Left renal cortex interstitium (tissue), 4 donors: ENCODE measurements at places on chromosomes 7 and 10.

DNA sequence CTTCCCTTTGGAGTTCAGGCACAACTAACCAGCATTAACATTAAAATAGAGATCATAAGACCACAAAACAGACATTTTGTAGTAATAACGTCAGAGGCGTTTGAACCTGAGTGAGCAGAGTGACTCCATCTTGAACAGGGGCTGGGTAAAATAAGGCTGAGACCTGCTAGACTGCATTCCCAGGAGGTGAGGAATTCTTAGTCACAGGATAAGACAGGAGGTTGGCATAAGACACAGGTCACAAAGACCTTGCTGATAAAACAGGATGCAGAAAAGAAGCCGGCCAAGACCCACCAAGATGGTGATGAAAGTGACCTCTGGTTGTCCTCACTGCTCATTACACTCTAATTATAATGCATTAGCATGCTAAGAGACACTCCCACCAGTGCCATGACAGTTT lies 493.2 kb upstream of the AUTS2 start:
- no peak for DNase-seq

DNA sequence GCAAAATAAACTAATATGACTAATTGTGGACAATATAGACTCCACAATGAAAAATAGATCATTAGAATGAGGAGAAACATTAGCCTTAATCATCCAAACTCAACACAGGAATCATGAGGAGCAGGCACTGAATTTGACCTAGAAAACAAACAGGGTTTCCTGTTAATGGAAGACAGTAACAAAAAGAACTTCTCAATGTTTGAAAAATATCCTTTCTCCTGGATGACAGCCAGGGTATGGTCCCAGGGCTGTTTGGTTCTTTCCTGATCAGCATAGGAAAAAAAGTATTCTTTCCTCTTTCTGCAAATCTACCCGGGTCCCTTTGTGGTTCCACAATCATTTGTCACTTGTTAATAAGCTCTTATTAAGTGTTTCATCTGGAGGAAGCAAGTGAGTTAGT lies 145.3 kb upstream of the SVIL start:
- DNase-seq: no peak

DNA sequence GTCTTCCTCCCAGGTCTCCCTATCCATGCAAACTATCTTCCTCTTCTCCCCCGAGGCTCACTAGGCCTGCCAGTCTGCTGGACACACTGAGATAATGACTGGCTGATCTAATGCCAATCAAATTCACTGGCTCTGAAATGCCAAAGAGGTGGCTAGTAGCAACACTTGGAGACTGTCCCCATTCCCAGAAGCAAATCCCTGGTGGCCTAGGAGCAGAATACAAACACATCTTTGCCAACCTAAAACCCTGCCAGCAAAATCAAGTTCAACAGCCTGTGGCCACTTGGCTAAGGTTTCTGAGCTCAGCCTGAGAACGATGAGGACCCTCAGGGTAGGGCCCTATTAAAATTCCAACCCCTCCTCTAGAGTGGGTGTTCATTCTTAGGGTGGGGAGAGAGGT lies 46.6 kb downstream of the SH3PXD2A start:
- no peak for DNase-seq

DNA sequence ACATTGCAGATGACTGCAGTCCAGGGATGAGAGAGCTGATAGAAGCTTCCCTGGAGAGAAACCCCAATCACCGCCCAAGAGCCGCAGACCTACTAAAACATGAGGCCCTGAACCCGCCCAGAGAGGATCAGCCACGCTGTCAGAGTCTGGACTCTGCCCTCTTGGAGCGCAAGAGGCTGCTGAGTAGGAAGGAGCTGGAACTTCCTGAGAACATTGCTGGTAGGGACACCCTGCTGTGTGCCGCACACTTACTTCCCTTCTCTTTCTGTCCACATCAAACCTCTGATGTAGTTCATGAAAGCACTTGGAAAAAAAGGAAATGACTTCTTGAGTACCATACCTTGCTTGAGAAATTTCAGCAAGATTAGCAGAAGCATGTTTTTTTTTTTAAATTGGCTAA lies 25.3 kb downstream of the MAP3K8 start:
- DNase-seq: no peak
